ENCODE measurements at places on chromosomes 12 and 14. TPM values are rescaled to one million over a fixed set of nuclear protein-coding genes. Genes with fewer than 3 reads are reported as not detected.

The GPR137C gene
- 0.07 TPM for total RNA-seq

The ARPC3 gene
- 445 TPM for total RNA-seq

The KRT77 gene
- not detected for total RNA-seq

The KRT78 gene
- not detected for total RNA-seq

The TMEM179 gene
- total RNA-seq, result 0.35 TPM

The MSI1 gene
- 0.59 TPM for total RNA-seq

Data from A549 treated with RU486 at 1 μM for 4 hours (cell line).